ENCODE measurements at places on chromosomes 16 and 17. TPM values are rescaled to one million over a fixed set of nuclear protein-coding genes. Genes with fewer than 3 reads are reported as not detected.

DNA sequence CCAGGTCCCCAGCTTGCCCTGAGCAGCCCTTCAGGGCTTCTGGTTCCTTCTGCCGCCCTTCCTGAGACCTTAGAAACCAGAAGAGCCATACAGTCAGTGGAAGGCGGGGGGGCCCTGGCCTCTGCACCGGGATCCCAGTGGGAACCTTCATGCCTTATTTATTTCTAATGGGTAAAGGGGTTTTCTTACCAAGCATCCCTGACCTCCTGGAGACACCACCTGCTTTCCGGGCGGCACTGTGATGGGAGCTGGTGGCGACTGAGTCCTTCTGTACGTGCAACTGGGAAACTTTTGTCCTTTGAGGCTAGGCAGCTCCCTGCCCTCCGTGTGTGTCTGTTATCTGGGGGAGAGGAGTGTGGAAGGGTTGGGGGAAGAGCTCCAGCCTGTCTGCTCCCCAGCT lies 7.2 kb upstream of the MRPL58 start:
- no peak for DNase-seq

DNA sequence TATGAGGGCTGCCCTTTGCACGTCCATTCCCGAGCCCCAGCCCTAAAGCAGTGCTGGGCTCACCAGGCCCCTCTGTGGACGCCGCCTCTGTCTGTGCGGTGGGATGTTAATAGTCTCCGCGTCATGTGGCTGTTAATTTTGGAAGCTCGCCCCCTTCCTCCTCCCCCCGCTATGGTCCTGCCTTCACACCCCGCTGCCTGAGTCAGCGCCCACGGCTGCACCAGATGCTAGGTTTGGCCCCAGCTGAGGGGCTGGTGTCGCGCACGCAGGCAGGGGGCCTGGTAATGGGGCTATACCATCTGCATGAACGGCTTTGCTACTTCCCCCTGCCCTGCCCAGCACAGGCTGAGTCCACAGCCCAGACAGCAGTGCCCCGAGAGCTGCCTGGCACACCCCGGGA lies 4.1 kb upstream of the SSTR5 start:
- no peak for DNase-seq

DNA sequence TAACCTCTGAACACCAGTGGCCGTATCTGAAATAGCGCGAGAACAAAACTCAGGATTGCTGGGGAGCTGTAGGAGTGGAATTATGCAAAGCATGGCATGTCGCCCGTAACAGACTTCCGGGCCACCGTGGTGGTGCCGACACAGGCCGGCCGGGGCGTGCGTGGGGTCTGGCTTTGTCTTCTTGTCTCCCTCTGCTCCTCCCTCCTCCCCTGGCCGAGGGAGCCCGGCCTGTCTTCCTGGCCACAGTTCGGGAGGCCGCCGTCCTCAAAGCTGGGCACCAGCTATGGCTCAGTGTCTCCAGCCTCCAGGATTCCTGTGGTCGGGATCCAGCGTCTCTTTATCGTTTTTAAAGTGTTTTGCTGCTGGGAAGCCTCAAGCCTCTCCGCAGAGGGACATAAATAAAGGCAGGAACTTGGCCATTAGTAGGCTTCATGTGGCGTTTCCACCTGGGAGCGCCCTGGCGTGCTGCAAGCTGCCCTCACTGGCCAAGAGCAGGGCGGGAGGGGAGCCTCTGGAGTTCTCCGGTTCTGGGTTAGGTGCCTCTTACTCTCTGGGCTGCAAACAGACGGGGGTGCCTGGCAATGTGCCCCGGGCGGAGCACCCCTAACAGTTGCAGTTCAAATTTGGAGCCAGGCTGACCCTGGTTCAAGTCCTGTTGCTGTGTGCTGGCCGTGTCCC lies 22.0 kb upstream of the NPTX1 start:
- DNase-seq, result no peak

- no peak for DNase-seq
These were observed 8.1 kb downstream of the MYOCD start for GRCh38 chr17:12673788-12674187.

GRCh38 chr16:13120091-13120490 lies 218.7 kb downstream of the SHISA9 start:
- DNase-seq, result peak; percentile 60

GRCh38 chr17:57892820-57893595 lies 43.2 kb upstream of the MRPS23 start:
- peak; percentile 97 for DNase-seq

- peak; percentile 95 for DNase-seq
These were observed 732 bp downstream of the ULK2 start for GRCh38 chr17:19867079-19867328.

- no peak for DNase-seq
These were observed 75.3 kb downstream of the MRTFB start for GRCh38 chr16:14146445-14146844.

DNA sequence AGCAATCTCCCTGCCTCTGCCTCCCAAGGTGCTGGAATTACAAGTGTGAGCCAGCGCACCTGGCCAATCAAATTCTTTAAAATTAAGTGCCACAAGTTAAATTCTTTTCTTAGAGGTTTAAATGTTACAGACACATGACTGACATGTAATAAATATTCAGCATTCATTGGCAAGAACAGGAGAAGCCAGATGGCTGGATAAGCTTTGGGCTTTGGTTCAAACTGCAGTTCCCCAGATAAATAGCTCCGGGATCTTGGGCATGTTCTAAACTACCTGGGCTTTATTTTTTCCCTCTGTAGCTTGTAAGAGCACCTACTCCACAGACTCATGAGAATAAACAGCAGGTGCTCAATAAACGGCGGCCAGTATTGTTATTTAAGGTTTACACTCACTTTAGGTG lies 34.1 kb downstream of the ABAT start:
- DNase-seq, result no peak

DNA sequence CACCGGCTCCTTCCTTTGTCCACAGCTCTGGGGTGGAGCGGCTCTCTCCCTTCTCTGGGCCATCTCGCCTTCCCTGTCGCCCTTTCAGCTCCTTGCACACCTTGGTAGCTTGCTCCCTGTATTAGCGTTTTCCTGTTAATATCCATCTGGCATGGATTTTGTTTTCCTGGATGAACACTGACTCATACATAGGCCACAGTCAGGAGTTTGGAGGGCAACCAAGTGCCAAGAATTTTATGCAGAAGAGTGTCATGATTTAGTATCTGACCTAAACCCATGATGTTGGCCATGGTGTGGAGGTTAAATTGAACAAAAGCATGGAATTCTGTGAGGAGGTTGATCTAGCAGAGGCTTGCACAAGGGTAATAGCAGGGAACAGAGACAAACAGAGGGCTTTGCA lies 180.9 kb downstream of the AIPL1 start:
- no peak for DNase-seq

DNA sequence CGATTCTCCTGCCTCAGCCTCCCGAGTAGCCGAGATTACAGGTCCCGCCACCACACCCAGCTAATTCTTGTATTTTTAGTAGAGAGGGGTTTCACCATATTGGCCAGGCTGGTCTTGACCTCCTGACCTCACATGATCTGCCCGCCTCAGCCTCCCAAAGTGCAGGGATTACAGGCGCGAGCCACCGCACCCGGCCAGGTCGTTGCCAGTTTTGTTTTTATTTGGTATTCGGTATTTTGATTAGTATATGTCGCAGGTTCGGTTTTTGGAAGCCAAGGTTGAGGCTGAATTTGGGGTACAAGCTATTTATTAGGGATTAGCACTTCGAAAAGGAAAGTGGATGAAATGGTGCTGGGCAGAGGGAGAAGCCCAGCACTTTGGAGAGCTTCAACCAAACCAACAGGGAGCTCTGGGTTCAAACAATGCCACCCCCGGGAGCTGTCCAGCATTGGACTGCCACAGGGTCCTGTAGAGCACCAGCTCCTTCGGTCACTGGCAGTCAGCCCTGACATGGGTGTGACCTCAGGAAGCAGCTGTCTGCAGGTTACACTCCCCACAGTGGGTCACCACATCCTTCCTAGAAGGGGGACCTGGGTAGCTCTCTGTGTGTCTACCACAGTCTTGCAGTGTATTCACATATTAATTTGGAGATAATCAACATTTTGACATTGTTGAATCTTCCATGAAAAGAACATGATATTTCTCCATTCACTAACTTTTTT lies 1.5 kb upstream of the CLEC10A start:
- no peak for DNase-seq

DNA sequence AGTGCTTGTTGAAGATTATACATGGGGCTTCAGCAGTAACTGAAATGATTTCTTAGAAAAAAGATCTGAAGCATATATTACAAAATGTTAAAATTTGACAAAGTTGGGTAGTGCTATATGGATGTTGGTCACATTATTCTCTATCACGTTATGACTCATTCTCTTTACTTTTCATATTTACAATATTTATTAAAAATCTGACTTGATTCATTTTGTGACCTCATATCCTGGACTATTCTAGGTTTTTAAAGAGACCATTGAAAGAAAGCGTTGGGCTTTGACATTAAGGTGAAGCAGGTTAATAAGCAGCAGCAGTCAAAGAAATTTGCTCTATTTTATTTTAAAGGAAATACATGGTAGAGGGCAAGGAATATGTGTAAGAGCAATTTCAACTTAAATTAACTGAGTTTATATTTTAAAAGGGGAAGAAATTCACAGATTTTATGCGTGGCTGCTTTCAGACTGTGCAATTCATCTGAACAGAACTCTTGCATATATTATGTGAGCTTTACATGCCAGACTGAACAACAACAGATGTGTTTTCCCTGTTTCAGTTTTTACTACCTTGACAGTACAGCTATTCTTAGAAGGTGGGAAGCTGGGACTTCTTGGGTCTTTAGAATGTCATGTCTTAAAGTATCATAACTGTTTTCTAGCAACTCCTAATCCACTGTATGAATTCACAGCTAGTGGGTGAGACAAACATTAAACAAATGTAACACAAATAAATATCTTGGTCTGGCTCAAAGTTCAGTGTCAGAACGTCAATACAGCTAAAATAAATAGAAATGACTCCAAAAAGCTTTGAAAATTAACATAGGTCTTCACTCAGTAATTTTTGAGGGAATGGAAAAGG lies 10.4 kb upstream of the FAM20A start:
- no peak for DNase-seq

The ESRP2 gene
- 59.7 TPM for total RNA-seq

- DNase-seq, result no peak
These were observed 10.8 kb upstream of the B4GALNT2 start for GRCh38 chr17:49121696-49122292.

DNA sequence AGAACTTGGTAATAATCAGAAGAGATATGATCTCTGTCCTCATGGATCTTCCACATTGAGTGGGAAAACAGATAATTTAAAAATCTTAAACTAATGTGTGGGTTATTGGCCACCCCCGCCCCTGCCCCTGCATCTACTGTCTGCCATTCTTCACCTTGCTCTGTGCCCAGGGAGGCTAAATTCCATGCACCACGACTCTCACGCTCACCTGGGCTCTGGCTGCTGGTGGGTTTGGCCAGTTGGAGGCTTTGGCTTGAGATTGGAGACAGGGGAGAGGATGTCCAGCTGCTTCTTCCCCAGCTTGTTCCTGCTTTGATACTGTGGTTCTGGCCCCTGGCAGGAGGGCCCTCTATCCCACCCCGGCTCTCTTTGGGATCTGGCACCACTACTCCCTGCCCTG lies 127.9 kb downstream of the IRX5 start:
- no peak for DNase-seq

GRCh38 chr16:89958068-89958467 lies 9.5 kb downstream of the DEF8 start:
- DNase-seq, result peak; percentile 94

DNA sequence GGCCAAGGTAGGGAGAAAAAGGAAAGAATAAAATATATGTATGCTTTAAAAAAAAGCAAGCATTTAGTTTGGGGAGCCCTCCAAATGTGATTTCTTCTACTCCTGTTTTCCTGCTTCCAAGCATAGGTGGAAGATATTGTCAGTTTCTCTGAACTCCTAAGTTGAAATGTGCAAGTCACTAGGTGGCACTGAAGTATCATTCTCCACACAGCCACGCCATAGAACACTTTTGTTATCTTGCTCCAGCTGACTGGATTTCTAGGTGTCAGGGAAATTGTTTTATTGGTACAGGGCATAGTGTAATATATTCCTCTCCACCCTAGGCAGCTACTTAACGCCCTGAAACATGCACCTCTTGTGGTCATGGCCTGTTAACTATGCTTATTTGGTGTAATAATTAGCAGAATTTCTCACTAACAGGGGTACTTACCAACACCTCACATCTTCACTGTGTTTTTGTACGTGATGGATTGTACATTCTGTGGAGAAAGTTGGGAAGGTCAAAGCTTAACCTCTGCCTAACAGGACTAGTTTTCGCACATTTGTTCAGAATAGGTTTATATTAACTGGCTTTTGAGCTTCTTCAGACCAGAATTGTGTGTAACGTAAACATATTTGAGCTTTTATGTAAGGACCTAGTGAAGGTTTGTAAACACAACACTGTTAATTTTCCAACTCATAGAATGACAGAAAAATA lies 69.3 kb downstream of the FTO start:
- DNase-seq, result peak; percentile 68

The ITGB3 gene
- 0.81 TPM for total RNA-seq

The HERPUD1 gene
- total RNA-seq, result 36.7 TPM

DNA sequence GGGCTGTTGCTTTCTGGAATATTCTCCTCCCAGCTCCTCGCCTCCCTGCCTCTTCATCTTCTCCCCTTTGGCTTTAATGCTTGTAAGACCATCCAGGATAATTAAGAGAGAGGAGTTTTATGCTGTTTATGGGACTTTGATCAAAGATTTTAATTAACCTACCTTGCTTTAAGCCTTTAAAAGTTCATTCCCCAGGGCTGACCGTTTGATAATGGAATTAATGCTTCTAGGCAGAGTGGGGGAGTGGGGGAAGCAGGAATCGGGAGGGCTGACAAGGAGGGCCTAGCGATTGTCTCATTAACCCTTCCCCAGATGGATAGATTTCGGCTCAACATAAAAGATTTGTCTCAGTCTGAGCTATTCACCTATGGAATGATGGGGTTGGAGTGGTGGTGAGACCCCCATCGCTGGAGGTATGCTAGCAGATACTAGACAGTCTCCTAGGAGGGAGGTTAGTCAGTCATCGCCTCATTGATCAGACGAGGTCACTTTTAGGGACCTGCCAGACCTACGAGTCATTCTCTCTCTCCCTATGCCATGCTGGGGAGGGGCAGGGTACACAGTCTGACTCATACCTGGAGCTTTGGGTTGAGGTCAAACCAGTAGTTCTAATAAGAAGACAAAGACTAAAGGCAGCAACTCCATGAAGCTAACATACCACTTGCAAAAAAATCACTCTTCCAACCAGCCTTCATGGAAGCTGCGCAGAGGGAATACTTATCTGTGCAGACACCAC lies 236.6 kb upstream of the NLRP1 start:
- DNase-seq, result no peak

GRCh38 chr17:40703652-40704051 lies at the start of gene KRT24:
Gene KRT24, minus strand, starts transcription at chr17:40703752. Its CDS starts 59 bp downstream, at chr17:40703693.
- no peak for DNase-seq

DNA sequence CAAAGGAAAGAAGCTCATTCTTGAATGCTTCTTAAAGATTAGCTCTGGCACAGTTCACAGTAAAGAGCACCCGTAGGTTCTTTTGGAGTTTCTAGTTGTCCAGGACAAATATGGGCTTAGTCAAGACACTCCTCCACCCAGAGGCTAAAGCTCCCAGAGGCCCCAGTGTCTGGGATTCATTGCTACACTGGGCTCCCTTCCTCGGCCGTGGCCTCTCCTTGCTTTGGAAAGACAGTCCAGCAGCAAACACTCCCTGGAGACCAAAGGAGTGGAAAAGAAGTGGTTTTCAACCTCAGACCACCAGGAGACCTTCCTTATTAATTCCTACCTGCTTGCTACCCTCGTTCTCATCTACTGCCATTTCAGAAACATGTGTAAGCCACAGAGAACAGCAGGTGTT lies 17.1 kb downstream of the PHB1 start:
- no peak for DNase-seq

The TMED6 gene
- total RNA-seq, result 0.53 TPM
